WERI-Rb-1 (cell line): ENCODE measurements at places on chromosomes 13 and 19.

DNA sequence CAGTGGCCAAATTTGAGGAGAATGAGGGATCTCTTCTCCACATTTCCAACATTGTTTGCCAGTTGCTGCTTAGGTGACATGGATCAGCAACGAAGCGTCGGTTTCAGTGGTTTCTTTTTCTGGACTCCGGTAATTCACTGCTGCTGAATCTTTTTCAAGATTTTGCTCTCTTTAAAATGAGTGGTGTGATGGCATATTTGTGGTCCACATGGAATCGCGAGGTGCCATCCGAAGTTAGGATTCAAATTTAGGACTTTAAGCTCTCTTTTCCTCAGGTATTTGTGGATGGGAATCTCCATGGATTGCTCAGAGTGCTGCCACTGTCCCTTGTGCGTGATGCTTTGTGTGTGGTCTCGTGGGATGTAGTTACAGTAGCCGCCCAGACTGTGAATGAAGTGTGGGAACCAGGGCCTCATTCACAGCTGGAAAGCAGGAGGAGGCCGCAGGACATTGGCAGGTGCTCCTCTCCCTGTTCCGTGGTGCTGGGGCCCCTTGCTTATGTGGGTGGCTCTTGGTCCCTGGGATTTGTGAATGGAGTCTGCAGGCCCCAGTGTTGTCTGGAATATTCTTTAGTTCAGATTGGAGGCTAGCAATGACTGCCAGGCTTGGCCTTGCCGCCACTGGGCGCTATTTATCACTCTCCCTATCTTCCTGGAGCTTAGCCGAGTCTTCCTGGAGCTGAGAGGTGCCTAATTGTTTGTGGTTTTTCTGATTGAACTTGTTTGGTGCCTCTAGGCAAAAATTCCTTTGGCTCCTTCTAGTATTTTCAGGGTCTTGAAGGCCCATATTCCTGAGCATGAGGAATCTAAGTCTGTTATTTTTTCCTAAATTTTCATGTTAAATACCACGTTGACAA, 1.5 kb downstream of the ILF3 start:
- DNase-seq = peak; percentile 29

DNA sequence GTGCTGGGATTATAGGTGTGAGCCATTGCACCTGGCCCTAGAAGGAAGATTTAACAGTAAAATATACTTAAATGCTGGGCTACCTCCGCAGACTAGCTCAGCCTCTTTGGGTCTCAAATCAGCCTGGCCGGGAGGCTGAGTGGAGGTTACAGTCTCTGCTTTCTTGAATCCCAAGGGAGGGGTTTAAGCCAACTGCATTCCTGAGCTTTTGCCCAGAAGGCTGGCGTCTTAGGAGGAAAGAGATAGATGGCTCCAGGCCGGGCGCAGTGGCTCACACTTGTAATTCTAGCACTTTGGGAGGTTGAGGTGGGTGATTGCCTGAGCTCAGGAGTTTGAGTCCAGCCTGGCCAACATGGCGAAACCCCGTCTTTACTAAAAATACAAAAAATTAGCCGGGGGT, 623 bp upstream of the C5AR1 start:
- DNase-seq = no peak

DNA sequence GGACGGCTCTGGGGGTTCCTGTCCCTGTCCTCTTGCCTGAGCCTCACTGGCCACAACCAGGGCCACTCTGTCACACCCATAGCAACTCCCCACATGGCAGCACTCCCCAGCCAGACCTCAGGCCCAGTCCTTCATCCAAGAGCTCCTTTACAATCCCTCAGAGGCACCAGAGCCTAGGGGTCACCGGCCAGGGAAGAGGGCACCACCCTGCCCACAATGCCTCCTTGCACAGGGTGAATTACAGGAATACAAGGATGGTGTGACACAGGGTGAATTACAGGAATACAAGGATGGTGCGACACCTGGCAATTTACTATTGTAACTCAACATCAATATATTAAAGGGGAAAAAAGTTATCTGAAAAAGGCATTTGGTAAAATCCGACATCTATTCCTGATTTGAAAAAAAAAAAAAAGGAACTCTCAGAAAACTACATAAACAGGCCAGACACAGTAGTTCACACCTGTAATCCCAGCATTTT, 16.5 kb downstream of the MIER2 start:
- DNase-seq = no peak

DNA sequence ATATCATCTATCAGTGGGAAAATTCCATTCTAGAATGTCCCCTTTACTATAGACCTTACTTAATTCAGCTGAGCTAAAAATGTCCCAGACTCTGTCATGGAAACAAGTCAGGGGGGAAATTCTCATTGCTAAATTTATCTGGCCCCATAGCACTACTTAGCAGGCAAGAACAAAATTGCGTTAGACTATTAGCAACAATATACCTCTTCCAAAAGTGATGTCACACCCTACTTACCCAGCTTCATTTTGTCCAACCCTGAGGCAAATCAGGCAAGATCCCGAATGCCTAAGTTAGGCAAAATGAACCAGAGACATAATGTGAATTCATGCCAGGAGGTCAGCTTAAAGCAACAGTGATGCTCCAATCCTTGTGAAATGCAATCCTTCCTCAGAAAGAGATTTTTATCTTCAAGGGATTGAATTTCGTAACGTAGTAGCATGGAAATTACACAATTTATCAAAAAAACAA, 93.7 kb downstream of the FRY start:
- no peak for DNase-seq

DNA sequence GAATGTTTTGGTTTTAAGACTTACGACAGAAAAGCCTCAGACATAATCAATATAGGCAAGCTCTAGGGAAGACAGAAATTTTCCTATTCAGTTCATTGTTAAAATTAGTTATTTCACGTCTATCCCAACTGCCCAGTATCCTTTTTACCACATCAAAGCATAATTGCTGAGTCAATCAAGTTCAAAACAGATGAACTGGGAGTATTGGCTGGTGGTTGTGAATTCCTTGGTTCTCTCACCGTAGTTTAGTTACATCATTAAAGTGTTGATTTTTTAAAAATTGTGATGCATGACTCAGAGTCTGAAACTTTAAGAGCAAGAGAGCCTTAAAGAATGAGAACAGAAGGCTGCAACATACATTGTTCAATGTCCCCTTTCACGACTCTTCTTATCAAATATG, 143.3 kb upstream of the FREM2 start:
- no peak for DNase-seq

- DNase-seq = peak; percentile 76
Measured at GRCh38 chr19:28196961-28197360, 1016.0 kb downstream of the UQCRFS1 start.

- DNase-seq = peak; percentile 28
Measured at GRCh38 chr19:1133471-1133929, 29.7 kb downstream of the GPX4 start.

DNA sequence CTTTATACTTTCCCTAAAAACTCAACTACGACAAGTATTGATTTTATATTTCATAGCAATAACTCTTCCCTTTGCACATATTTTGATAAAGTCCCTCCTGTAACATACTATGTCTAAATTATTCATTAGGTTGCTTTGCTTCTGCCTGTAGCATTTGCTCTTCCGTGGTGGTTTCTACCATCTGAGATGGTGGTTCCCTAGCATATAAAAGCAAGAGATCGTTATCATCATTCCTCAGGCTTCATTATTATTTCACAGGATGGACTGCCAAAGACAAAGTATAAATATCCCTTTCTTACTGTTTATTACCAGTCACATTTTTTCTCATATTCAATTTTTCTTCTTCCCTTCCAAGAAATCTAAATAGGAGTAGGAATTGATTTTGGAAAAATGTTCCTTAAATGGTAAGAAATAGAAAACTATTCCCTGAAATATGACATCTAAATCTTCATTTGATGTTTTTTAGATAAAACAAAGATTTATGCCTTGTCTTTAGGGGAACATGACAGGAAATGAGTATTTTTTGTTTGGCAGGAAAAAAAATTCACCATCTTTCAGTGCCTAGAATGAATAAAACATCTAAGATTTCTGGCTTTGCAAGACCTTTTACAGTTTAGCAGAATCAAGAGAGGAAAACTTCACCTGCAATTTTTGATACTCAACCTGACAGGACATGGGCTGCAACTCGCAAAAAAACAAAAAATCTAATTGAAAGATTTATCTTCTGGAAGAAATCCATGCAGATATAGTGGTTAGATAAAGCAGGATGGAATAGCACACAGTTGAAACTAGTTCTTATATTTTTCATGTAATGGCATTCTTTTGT, 340.0 kb downstream of the SPRY2 start:
- no peak for DNase-seq

DNA sequence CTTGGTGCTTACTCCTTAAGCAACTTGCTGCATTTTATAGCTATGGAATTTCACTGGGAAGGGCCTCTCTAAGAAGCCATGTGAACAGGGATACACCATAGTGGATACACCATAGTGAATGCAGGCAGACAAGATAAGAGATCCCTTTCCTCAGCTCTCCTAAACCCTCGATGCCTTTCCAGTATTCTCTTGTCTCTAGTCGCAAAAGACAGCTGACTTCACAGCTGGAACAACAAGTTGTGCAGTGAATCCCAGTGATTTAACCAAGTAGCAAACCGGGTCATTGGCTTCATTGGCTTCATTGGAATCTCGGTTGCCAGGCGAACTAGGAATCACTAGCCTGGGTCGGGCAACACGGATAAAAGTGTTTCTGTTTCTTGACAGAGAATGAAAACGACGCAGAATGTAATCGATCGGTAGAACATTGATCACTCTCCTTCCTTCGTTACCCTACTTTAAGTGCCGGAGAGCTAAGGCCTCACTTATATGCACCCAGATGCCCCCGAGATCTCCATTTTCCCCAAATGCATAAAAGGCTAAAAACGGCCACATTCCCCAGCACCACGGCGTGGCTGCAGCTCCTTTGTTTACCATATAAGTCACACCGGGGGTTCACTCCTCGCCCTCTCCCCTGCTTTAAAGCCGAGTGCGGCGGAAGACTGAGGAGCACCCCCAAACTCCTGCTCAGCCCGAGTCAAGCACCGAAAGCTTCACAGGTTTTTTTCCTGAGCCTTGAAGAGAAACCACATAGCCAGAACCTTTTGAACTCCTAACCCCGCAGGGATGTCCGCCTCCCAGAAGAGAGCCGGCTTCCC, 674 bp downstream of the TRPC4 start:
- peak; percentile 3 for DNase-seq

GRCh38 chr19:40331052-40331451, 17.1 kb downstream of the C19orf47 start:
- no peak for DNase-seq

DNA sequence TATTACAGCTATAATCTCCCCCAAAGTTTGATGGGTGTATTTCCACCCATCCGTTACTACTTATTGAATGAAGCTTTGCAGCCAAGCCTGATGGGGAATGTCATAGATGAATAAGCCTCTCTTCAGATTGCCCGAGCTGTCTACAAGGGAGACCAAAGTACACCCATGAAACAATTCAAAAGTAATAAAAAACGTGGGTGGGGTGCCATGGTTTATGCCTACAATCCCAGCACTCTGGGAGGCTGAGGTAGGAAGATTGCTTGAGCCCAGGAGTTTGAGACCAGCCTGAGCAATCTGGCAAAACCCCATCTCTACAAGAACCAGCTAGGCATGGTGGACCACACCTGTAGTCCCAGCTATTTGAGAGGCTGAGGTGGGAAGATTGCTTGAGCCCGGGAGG, 419.2 kb downstream of the FGF9 start:
- DNase-seq = no peak

- no peak for DNase-seq
Measured at GRCh38 chr13:99258946-99259345, 767 bp upstream of the GPR18 start.

GRCh38 chr13:40113643-40114304, 458.3 kb downstream of the COG6 start:
- no peak for DNase-seq

DNA sequence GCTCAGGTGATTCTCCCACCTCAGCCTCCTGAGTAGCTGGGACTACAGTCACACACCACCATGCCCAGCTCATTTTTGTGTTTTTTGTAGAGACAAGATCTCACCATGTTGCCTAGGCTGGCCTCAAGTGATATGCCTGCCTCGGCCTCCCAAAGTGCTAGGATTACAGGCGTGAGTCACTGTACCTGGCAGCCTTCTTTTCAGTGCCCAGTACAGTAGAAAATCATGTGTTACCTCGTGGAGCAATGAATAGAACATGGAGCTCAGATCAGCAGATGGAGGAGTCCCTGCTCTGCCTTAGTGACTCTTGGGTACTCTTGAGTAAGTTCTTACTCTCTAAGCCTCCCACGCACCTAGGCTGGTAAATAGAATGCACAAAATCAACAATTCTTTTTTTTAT, 44.7 kb downstream of the THSD1 start:
- no peak for DNase-seq

DNA sequence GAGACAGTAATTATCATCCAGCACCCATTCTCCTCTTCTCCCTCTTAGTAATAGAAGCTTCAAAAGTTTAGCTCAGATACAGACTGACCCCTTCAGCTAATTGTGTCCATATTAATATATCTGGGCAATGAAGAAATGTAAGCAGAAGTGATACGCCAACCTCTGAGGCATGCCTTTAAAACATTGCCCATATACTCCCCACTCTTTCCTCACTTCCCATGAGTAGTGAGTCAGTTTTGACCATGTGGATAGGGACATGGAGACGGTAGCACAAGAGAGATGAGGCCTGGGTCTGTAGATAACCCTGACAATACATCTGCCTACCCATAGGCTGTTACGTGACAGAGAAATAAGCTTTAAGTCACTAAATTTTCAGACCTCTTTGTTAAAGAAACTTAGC, 147.6 kb downstream of the KCTD12 start:
- no peak for DNase-seq

GRCh38 chr13:72290962-72291681, 424.1 kb upstream of the DACH1 start:
- no peak for DNase-seq

- no peak for DNase-seq
Measured at GRCh38 chr13:86976521-86977324, 694.4 kb upstream of the SLITRK5 start.
